ENCODE measurements at places on chromosomes 11 and 22. TPM values are rescaled to one million over a fixed set of nuclear protein-coding genes. Genes with fewer than 3 reads are reported as not detected.
A peak's percentile ranks its signal among the peaks of the same experiment; 100 is the strongest.

- no peak for DNase-seq
These were observed 7.2 kb downstream of the MS4A15 start for GRCh38 chr11:60763692-60764369.

- DNase-seq: no peak
These were observed 5.6 kb downstream of the PVALB start for GRCh38 chr22:36811094-36811800.

GRCh38 chr22:35642305-35642741 lies 5.9 kb upstream of the APOL6 start:
- DNase-seq: no peak

GRCh38 chr11:95829580-95830259 lies 39.4 kb downstream of the CEP57 start:
- no peak for DNase-seq

GRCh38 chr11:134068829-134069425 lies at the start of gene JAM3:
JAM3 (plus strand) TSS chr11:134069072; CDS start chr11:134069084, 12 bp downstream.
- peak; percentile 96 for DNase-seq

- no peak for DNase-seq
These were observed 385.3 kb downstream of the DYNC2H1 start for GRCh38 chr11:103494491-103494890.

- no peak for DNase-seq
These were observed 92.5 kb downstream of the CCDC83 start for GRCh38 chr11:85947431-85948272.

GRCh38 chr11:129383060-129383459 lies 7.4 kb downstream of the BARX2 start:
- no peak for DNase-seq

GRCh38 chr22:30790366-30790765 lies 95.7 kb downstream of the OSBP2 start:
- no peak for DNase-seq

GRCh38 chr11:68890490-68891231 lies 13.0 kb downstream of the MRPL21 start:
- peak; percentile 34 for DNase-seq

- peak; percentile 72 for DNase-seq
These were observed 2.5 kb upstream of the BEST1 start for GRCh38 chr11:61947486-61948210.

- DNase-seq: no peak
These were observed 16.8 kb downstream of the TRMU start for GRCh38 chr22:46352276-46352675.

GRCh38 chr22:49966774-49967705 lies 6.5 kb downstream of the PIM3 start:
- DNase-seq: no peak

- no peak for DNase-seq
These were observed 115.0 kb downstream of the ATG16L2 start for GRCh38 chr11:72929256-72929655.

DNA sequence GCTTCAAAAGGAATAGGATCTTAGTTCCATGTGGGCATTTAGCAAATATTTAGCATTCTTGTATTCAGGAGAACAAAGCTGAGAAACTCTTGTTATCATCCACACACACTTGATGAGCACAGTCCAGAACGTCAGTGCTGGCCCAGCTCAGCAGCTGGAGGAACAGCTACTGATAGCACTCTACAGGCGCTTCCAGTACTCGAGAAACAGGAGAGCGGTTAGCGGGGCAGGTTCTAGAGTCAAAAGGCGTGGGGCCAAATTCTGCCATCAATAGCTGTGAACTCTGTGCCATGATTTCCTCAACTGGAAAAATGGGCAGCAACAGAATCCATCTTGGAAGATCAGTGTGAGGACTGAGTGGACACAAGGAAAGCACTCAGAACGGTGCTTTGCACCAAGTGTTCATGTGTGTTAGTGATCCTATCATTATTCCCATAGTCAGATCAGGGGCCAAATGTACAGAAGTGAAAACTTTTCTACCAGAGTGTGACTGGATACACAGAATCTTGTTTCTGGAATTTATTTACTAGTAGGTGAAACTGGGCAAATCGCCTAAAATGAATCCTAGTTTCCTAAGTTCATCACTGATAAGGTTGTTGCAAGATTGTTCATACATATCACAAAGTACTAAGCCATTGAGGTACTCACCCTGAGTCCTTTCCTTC lies 3.2 kb downstream of the JOSD1 start:
- no peak for DNase-seq

- no peak for DNase-seq
These were observed 9.1 kb upstream of the SREBF2 start for GRCh38 chr22:41823797-41824196.

GRCh38 chr22:36924151-36924698 lies 10.8 kb downstream of the CSF2RB start:
- no peak for DNase-seq

DNA sequence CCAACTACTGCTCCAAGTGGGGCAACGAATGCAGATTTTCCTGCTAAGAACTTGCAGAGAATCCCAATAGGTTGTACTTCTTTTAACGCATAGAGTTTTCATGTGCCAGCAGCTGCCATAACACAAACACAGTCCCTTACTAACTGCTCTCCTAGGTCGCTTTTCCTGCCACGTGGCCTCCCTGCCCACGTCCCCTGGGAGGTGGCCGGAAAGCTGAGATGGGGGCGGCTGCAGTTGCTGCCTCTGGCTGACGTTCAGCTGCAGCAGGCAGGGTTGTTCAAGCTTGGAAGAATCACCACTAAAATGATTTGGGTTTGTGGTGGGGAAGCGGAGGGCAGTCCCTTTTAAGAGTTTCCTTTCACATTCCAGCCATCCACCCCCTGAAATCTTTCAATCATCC lies 39.3 kb downstream of the ZNF202 start:
- peak; percentile 31 for DNase-seq

DNA sequence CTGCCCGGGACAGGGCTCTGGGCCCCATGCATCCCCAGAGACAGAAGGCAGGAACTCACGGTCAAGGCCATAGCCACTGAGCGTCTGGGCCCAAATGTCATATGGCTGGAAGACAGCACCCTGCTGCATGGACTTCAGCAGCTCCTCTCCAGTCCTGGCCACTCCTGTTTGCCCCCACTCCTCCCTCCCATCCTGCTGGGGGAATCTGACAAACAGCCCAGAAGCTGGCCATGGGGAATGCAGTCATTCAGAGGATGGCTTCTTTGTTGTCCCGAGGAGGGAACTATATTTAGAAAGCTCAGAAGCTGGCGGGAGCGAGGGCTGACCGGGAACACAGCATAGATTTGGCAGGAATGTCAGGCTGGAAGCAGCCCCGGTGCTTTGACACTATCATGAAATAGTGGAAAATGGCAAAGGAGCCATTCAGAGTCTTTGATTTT lies 35.0 kb downstream of the DKK3 start:
- DNase-seq: peak; percentile 79

DNA sequence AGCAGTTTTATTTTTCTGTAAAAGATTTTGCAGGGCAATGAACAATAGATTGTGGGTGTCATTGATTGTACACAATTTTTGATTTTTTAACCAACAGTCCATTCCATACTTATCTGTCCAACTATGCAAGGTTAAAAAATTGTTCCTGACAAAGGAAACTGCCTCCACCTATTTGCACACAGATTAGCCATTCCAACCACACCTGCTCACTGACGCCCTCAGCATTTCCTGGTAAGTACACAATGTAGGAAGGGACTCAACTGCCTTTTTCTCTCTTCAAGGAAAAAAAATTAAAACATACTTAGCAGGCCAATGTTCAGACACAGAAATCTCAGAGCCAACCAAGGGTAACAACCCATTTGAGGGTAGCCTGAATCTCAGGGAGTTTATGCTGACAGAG lies 4.3 kb upstream of the FUT4 start:
- no peak for DNase-seq

- no peak for DNase-seq
These were observed 24.2 kb downstream of the CYTH4 start for GRCh38 chr22:37306494-37306829.

GRCh38 chr11:68164437-68164836 lies 43.2 kb upstream of the CHKA start:
- DNase-seq: no peak

GRCh38 chr11:16418428-16419097 lies 62.2 kb upstream of the SOX6 start:
- DNase-seq: no peak

DNA sequence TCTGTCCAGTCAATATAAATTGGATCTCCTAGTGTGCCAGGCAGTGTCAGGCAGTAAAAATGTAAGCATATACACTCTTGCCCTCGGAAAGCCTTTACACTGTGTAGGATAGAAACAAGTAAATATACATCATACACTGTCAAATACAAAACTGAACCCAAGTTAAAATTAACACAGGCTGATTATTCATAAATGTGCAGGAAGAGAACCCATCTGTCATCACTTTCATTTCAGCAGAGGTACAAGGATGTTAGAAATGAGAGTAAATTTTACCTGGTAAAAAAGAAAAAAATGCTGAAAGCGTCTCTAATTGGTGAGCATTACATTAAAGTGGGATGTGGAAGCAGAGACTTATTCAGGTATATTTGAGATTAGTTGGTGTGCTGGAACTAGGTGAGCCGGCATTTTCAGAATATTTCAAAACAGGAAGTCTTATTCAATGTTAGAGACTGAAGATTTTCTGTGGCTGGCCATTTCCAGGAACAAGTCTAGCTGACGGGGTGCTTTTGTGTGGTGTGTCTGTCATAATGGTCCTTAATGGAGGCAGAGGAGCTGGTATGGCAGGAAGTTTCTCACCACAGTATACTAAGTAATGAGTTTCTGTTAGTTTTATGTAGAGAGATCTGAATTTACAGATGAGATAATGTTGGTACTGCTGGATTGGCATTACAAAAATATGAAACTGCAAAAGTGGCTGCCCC lies 192.6 kb downstream of the CASP12 start:
- DNase-seq: no peak

DNA sequence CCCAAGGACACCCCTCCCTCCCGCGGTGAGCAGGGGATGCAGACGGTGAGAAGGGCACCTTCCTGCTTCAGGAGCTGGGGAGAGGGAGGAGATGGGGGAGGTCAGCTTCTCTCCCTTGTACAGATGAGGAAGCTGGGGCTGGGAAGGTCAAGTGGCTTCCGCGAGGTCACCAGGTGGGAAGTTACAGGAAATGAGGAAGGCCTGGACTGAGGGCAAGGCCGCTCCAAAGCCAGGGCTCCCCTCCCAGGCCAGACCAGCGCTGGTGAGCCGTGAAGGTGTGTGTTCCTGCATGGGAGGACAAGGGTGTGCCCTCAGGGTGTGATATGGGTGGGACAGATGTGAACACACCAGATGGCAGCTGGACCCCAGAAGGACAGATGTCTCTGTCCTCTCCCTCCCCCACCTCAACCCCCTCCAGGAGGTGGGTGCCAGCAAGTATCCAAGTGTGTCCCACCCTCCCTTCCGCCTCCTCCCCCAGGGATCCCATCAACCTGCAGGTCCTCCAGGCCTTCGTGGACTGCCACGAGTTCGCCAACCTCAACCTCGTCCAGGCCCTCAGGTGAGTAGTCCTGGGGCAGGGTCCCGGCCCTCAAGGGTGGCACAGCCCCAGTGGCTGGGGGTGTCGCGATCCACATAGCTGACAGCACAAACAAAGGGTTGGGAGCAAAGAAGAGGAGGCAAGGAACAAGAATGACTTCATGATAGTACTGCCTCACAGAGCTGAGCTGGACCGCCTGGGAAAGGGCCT lies 16.6 kb downstream of the CYTH4 start:
- DNase-seq: no peak

- DNase-seq: no peak
These were observed 14.2 kb upstream of the OMP start for GRCh38 chr11:77088236-77089003.

DNA sequence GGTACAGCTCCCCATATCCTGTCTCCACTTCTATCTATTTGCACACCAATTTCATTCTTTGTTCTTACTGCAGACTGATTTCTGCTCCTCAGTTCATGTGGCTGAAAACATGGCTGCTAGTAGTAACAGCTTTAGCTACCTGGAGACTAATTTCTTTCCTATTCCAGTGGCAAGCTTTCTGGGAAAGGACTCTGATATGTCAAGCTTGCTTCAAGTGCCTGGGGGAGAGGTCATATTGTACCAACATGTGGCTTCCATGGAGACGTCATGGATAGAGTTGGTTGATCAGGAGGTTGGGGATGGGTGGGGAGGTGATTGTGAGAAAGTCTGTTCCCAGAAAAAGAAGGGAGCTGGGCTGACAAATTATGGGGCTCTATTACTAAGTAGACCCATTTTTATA lies 44.9 kb downstream of the ADM start:
- no peak for DNase-seq

- no peak for DNase-seq
These were observed 181.7 kb upstream of the CCDC90B start for GRCh38 chr11:83467837-83468236.

DNA sequence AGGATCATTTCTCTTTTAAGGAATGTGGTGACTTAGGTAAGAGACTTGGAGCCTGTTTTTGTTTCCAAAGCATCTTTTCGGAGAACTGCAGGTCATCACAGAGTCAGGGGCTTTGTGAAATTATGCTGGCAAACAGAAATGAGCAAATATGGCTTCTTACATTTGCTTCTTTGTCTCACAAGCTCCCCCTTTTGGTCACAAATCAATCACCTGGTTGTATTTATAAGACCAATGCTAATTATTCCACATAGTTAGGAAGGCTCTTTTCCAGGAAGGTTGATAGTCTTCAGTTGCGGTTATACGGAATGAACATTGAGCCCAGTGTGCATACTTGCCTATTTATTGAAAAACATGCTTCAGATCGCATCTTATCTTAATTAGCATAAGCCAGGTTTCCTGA lies 34.6 kb upstream of the CEP126 start:
- no peak for DNase-seq

DNA sequence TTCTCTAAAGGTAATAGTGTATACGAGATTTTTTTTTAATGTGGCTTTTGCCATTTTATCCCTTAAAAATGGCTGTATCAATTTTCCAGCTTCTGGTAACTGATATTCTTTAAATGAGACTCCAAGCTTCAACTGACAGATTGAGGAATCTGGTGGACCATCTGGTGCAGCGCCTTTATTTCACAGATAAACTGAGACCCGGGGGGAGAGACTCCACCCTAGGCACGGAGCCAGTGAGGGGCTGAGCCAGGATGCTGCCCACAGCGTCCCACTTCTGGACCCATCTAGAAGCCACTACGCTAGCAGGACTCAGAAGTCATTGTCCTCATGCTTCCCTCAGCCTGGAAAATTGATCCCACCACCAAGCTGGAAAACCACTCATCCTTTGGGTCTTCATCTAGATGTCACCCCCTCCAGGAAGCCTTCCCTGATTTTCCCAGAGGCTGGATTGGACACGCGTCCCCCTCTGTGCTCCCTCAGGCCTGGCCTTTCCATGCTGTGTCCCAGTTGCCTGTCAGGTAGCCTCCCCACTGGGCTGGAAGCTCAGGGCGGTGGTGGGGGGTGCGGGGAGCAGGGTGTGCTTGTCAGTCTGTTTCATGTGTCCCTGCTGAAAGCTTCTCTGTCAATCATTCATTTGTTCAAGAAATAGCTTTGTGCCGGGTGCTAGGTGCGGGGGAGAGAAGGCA lies 12.3 kb upstream of the CD5 start:
- DNase-seq: no peak

SCN2B gene
- 5.8 TPM for total RNA-seq

BATF2 gene
- not detected for total RNA-seq

ANO1 gene
- 0.62 TPM for total RNA-seq

CALCA gene
- not detected for total RNA-seq

TBX10 gene
- total RNA-seq: not detected

KRTAP5-7 gene
- total RNA-seq: not detected

PKNOX2 gene
- total RNA-seq: 5.3 TPM

SNX32 gene
- 7.3 TPM for total RNA-seq

PARVA gene
- total RNA-seq: 5.6 TPM

GGTLC2 gene
- not detected for total RNA-seq
